Fibroblast of villous mesenchyme (primary cell): ENCODE measurements at places on chromosomes 2 and 18.

GRCh38 chr18:72325307-72325706 is 218.8 kb downstream of the CBLN2 start:
- no peak for DNase-seq

GRCh38 chr2:54977149-54977548 is 73.1 kb downstream of the RTN4 start:
- DNase-seq: peak; percentile 38

DNA sequence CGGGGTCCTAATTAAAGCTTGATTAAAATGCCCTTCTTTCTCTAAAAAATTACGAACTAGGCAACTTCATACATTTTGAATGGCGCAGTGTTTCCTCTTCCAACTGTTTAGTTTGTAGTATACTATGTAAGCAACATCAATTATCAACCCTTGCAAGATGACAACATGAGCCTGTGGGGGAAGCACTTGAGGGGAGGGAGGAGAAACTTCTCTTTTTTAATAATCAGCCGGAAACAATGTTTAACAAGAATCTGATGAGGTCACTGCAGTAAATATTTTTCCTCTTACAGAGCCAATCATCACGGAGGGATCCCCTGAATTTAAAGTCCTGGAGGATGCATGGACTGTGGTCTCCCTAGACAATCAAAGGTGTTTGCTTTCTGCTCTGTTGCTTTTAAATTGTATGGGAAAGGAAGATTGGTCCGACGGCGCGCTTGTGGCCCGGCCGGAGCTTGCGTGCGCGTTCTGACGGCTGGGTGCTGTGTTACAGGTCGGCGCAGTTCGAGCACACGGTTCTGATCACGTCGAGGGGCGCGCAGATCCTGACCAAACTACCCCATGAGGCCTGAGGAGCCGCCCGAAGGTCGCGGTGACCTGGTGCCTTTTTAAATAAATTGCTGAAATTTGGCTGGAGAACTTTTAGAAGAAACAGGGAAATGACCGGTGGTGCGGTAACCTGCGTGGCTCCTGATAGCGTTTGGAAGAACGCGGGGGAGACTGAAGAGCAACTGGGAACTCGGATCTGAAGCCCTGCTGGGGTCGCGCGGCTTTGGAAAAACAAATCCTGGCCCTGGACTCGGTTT is 5.3 kb upstream of the DLX1 start:
- DNase-seq: no peak

DNA sequence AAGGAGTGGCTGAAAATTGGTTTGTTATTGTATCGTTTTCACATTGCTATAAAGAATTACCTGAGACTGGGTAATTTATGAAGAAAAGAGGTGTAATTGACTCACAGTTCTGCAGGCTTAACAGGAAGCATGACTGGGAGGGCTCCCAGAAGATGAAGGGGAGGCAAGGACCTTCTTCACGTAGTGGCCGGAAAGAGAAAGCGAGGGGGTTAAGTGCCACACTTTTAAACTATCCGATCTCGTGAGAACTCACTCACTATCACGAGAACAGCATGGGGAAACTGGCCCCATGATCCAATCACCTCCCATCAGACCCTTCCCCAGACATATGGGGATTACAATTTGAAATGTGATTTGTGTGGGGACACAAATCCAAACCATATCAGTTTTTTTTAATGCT is 81.6 kb downstream of the FBXO15 start:
- no peak for DNase-seq

- peak; percentile 62 for DNase-seq
These were observed 106.8 kb upstream of the GALNT5 start for GRCh38 chr2:157150747-157151146.

DNA sequence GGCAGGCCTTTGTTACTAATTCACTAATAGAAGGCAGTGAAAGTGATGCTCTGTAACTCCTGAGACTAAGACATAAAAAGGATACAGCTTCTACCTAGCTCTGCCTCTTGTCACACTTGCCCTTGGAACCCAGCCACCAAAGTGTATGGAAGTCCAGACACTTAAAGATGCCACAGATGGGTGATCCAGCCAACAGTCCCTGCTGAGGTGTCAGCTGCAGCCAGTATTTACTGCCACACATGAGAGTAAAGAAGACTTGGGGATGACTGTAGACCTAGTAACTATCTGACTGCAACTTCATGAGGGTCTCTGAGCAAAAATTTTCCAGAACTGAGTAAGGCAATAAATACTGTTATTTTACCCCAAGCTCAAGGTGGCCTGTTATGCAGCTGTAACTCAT is 8.8 kb downstream of the IMMT start:
- DNase-seq: no peak

- DNase-seq: no peak
These were observed 192.4 kb downstream of the TWIST2 start for GRCh38 chr2:239040152-239040761.

DNA sequence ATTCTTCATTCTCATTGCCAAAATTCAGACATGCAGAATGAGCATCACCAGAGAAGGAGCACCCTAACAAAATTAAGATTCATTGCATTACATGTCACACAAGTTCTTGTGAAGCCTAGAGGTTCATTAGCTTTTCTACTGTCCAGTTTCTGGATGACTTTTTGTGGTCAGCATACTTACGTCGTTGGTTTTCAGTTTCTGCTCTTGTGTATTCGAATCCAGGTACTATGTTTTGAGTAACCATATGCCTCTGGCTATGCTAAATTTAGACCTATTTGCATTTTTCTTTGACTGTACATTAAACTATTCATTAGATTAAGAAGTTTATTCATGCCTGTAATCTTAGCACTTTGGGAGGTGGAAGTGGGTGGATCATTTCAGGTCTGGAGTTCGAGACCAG is 251.3 kb downstream of the PARD3B start:
- DNase-seq: no peak

DNA sequence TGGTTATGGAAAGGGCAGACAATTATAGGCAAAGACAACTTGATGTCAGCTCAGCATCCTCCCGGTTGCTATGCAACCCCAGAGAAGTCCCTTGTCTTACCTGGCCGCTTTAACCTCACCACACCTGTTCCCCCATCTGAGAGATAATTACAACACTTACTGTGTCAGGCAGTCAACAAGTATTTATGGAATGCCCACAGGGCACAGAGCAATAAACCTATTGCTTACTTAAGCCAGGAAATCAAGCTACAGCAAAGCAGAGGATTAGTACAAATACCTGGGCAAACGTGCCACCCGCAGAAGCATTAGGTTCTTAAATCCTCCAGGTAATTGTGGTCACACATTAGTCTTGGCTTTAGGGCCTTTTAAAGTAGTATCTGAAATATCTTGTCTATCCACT is 320.4 kb upstream of the REV1 start:
- DNase-seq: no peak
